ENCODE measurements at places on chromosomes 2 and 18.
A peak's percentile ranks its signal among the peaks of the same experiment; 100 is the strongest.

DNA sequence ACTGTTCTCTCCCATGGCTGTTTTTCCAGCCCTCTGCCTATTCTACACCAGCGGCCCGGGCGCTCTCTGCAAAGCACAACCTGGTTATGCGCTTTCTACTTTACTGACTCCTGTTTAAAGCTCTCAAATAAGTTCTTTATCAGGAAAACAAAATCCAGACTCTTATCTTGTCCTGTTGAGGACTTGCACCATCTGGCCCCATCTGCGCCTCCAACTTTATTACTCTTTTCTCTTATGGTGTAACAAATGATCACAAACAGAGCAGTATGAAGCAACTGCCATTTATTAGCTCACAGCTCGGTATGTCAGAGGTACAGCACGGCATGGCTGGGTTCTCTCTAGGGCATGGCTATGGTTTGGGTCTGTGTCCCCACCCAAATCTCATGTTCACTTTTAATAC lies 236.5 kb upstream of the NT5C1B start:
- no peak for DNase-seq

DNA sequence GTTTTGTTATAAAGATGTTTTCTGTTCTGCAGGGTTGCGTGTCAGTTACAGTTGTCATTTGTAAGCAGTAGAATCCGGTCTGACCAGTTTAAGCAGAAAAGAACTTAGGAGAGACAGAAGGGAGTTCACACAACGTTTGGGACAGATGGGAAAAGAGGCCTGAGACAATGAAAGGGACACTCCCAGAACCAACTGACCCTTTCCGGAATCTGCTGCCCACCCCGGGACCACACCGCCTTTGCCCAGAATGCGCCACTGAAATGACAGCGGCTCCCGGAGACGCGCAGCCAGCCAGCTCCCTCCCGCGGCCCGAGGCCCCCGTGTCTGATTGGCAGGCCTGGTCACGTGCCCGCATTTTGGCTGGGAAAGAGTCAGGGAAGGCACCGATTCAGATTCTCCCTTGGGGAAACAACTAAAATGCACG lies 244.6 kb downstream of the BCL2 start:
- DNase-seq, result peak; percentile 56

DNA sequence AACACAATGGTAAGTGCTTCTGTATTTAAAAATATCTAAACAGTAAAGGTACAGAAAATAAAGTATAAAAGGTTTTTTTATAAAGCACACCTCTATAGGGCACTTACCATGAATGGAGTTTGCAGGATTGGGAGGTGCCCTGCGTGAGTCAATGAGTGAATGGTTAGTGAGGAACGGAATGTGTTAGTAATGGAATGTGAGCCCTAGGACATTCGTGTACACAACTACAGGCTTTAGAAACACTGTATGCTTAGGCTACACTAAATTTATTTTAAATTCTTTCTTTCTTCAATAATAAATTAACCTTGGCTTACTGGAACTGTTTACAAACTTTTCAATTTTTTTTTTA lies 337.9 kb upstream of the SLC39A10 start:
- no peak for DNase-seq

- DNase-seq, result no peak
Observed at GRCh38 chr2:19491796-19492195, 133.4 kb upstream of the OSR1 start.

DNA sequence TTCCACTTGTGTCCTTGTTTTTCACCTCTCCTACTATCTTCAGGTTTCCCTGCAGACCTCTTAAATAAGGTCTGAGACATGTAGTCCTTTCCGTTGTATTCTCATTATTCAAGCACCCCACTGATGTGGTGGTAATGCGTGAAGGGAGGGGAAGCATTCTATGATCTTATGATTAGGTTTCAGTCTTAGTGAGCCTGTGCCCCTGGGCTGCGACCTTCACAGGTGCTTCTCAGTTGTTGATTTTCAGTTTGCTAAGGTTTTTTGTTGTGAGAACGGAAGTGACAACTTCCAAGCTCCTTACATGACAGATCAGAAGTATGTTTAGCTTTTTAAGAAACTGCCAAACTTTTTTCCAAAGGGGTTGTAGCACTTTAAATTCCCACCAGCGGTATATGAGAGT lies 41.3 kb downstream of the VPS54 start:
- peak; percentile 4 for DNase-seq

GRCh38 chr2:231364061-231364460 lies 31.4 kb upstream of the B3GNT7 start:
- no peak for DNase-seq

DNA sequence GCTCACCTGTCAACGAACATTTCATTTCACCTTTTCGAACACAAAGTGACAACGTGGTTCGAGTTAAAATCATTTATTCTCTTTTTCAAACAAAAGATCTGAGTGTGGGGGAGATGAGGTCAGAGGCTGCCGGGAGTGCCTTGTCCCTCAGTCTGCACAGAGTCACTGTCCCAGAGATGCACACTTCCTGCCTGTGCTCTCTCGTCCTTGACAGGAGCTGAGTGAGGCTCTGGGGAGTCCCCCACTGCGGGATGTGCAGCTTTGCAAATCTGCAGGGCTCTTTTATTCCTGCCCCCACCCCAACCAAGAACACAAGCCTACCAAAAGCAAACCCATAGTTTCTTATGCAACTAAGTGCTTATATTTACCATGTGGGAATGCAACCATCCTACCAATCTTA lies 497.8 kb downstream of the EIPR1 start:
- DNase-seq, result no peak

- DNase-seq, result no peak
Observed at GRCh38 chr2:126796931-126797621, 101.6 kb upstream of the TEX51 start.
